ENCODE measurements at places on chromosomes 2 and 18. TPM values are rescaled to one million over a fixed set of nuclear protein-coding genes. Genes with fewer than 3 reads are reported as not detected.

DNA sequence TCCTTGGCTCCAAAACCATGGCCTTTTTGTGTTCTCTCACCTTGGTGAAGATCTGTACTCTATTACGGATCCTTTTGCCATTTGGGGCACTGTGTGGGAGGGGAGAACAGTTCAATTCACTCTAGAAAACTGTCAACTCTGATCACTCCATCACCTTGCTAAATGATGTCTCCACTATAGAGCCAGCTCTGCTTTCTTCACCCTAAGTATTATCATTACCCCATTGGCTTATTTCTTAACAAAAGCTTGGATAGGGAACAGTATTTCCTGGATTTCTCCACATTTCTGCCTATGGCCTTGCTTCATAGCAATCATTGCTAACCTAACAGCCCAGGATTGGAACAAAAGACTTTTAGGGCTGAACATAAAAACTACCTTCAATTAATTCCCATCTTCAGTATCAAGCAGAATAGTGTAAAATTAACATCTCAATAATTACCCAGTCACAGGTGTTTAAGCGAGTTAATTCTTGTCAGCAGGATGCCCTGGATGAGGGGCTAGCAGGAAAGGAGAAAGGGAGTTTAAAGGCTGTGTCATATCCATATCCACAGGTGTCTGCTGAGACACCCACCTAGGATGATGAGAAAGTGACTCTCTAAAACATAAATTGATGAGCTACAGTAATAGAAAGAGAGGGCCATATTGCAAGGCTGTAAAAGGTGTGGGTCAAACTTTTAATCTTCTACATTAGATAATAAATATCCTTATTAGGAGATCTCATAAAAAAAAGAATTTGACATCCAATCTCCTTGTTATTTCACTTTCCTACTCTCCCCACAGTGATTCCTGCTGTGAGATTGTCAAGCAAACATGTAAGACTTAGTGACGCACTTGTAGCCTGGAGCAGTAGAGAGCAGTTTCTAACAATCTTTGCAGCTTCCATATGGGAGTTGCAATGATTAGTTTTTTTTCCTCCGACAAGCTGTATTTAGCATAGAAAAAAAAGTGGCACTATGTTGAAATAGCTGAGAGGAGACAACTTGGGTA is 589.5 kb upstream of the NXPH2 start:
- DNase-seq = no peak

DNA sequence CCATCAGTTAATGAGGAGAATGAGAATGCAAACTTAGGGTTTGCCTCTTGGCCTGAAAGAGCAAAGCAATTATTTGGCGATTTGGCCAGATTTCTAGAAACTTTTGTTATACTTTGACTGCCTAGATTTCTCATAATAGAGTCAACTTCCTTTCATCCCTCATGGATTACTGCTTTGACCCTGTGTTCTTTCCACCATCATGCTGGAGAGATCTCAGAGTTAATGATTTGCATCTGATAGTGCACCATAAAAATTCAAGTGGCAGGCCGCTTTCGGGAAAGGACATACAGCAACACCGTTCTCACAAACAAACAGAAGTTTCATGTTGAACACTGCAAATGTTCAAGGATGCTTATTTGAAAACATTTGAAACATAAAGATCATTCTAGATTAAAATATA is 143.7 kb upstream of the ZFP36L2 start:
- DNase-seq = no peak

GRCh38 chr18:32695534-32695933 is 77.3 kb downstream of the KLHL14 start:
- no peak for DNase-seq

SGPP2 gene
- total RNA-seq = 19.8 TPM

PROKR1 gene
- total RNA-seq = 0.12 TPM

DNA sequence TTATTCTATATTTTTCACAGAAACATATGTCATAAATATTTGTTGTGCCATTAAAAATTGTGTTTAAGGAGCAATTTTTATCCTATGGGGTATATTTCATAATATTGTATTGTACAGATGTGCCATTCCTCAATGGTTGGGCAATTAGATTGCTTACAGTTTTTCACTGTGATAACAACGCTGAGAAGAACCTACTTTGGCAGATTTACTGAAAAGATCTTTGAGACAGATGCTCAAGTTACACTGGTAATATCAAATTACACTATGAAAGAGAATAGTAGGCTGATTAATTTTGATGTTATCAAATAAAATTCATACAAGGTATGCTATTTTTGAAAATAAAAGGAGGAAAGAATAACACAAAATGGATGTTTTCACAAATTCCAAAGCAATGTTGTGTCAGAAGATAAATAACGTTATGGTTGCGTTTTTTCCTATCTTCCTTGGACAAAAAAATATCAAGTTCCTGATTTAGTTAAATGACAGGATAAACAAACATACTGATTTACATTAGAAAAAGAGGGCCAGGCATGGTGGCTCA is 335.1 kb upstream of the ZNF521 start:
- DNase-seq = no peak

GRCh38 chr2:148201075-148202004 is 180.4 kb downstream of the MBD5 start:
- DNase-seq = peak; percentile 21

SLC38A11 gene
- 16.6 TPM for total RNA-seq

DNA sequence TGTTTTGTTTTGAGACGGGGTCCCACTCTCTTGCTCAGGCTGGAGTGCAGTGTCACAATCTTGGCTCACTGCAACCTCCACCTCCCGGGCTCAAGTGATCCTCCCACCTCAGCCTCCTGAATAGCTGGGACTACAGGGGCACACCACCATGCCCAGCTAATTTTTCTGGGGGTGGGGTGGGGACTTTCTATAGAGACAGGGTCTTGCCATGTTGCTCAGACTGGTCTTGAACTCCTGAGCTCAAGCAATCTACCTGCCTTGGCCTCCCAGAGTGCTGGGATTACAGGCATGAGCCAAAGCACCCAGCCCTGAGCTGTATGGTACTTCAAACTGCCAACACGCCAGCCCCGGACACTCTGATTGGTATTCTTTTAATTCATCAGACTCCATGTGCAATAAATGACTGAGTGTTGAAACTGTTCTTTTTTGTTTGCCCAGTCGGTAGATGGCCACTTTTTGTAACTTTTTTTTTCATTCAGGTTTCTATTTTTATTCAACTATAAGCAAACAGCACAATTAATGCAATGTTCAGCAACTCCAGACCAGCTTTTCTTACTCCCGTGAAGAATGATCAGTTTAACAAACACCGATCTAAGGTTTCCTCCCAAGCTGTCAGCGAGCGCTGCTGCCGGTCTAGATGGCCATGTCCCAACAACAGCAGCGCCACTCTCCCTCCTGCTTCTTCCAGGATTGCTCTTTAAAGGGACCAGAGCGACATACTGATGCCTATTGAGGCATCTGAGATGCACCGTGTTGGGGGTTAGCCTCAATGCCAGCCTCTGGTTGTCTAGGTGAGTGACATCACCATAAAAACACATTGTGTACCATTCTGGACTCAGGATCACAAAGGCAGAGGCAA is 12.5 kb upstream of the TGOLN2 start:
- no peak for DNase-seq

DNA sequence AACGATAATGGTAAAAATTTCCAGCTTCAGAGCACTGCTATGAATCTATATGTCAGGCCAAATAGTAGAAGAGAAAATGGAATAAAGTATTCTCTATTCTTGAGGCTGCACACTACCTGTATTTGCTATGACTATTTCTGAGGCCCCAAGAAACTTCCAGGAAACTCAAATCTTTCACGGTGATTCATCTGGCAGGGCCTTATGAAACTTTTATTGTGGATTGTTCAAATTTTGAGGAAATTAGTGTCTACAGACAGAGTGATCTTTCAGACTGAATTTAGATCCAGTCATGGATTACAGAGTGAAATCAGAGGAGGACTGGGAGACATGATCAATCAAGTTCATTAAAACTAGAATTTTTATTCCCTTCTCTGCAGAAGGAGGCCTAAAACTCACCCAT is 4.1 kb upstream of the VSNL1 start:
- no peak for DNase-seq

- DNase-seq = no peak
Measured at GRCh38 chr18:77314511-77314910, 64.9 kb downstream of the GALR1 start.

DNA sequence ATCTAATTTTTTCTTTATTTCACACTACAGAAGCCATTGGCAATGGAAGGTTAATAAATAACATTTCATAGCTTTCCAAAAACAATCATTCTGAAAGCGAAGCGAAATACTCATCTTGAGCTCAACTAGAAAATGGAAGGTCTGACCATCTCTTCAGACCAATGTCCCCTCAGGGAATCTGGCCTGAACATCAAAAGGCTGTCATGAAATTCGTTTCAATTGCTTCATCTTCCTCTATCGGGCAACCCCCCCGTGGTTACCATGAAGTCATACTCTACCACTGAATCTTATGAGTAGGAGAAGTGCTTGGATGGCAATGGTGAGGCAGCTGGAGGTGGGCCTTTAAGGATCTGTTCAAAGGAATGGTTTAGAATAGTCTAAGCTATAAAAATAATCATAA is 22.9 kb upstream of the CYTIP start:
- DNase-seq = no peak

DNA sequence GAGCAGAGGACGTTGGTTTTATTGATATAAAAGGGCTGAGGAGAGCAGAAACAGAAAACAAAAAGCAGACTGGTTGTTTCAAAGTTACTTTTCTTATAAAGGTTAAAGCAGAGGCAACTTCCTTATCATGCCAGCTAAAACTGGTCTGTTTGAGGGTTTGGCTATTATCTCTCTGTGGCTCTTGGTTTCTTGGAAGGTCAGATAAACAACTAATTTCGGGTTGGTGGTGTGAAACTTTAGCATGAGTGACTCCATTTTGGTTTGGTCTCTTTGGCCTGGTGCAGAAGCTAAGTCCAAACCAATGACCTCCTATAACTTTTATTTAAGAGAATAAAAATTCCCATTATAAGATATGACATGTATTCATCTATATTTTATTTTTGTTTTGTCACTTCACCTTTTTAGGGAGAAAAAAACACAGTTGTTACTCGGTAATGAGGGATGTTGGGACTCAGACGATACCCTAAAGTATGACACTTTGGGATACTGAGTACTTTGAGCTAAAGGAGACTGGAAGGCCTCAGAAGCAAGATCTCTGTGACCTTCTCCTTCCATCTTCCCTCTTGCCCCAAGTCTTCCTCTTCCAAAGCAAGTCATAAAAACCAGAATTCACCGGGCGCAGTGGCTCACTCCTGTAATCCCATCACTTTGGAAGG is 23.3 kb downstream of the TNFAIP6 start:
- no peak for DNase-seq

DNA sequence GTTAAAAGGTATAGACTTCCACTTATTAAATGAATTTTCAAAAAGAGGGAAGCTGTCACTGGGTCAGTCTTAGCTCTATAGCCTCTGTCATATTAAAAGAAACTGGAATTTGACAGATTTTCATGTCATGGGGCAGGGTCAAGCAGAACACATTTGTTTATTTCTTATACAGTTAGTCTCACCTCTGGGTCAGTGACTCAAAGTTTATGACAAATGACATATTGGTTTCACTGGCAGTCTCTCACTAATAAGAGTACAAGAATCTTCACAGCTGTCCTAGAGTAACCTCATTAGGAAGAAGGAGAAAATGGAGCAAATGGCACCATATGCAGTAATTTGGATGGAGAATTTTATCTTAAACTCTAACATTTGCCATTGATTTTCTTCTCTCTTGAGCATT is 63.2 kb downstream of the MBD2 start:
- no peak for DNase-seq

TRABD2A gene
- 1.4 TPM for total RNA-seq

ALKAL2 gene
- 0.42 TPM for total RNA-seq

GRCh38 chr2:7116511-7116910 is 199.3 kb downstream of the RNF144A start:
- no peak for DNase-seq

GRCh38 chr18:79451237-79452125 is 55.8 kb downstream of the NFATC1 start:
- DNase-seq = no peak

DNA sequence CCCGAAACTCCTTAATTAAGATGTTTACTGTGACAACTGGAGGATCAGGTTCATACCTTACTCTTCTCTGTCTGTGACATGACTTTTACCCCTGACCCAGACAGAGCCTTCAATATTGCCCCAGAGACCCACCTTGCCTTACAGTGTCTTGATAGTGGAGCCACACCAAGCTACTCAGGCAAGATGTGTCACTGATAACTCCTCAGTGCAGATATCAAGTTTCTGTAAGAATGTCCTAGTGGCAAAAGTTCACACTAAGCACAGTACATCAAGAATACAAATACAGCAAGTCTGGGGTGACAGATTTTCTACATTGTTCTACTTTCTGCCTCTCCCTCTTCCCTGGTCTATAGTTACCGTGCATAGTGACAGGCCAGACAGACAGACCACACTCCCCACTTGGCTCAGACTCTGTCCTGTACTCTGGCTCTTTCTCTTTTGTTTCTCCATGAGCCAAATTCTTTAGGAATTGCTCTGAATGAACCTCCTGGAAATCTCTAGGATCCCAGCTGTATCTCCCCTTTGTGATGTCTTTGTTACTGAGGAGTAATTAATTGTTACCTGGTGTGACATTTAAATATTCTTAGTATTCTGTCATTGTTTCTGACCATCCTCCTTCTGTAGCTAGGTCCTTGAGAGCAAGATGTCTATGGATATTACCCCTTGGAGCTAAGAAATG is 24.1 kb upstream of the APOB start:
- no peak for DNase-seq

GRCh38 chr2:197001921-197002320 is 75.4 kb upstream of the PGAP1 start:
- DNase-seq = no peak

- DNase-seq = no peak
Measured at GRCh38 chr18:644395-645004, 13.0 kb upstream of the TYMS start.

GRCh38 chr18:13577091-13577697 is 149.2 kb downstream of the FAM210A start:
- no peak for DNase-seq

DNA sequence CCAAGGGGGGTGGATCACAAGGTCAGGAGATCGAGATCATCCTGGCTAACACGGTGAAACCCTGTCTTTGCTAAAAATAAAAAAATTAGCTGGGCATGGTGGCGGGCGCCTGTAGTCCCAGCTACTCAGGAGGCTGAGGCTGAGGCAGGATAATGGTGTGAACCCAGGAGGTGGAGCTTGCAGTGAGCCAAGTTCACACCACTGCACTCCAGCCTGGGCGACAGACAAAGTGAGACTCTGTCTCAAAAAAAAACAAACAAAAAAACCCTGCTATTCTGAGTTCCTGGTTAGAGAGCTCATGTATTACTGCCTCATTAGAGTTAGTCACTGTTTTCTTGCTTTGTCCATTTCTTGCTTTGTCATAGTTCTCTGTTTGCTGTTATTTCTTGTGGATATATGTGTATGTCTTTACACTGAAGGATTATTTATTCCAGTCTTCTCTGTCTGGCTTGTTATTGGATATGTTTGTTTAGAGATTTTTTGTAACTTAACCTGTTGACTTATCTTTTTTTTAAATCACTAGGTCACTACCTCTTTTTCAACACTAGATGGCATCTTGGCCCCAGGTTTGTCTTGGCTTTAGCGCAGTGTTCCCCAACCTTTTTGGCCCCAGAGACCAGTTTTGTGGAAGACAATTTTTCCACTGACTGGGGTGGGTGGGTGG is 17.0 kb downstream of the TTLL4 start:
- DNase-seq = no peak

GRCh38 chr18:69998523-69998987 is 50.9 kb upstream of the CD226 start:
- DNase-seq = no peak

PRKD3 gene
- total RNA-seq = 56.7 TPM

GRCh38 chr2:83022631-83023210 is 1436.4 kb downstream of the SUCLG1 start:
- DNase-seq = no peak

KCNF1 gene
- 0.71 TPM for total RNA-seq

Data from progenitor cell of endocrine pancreas (in vitro differentiated cells).